ENCODE measurements at places on chromosomes 12 and 14.

DNA sequence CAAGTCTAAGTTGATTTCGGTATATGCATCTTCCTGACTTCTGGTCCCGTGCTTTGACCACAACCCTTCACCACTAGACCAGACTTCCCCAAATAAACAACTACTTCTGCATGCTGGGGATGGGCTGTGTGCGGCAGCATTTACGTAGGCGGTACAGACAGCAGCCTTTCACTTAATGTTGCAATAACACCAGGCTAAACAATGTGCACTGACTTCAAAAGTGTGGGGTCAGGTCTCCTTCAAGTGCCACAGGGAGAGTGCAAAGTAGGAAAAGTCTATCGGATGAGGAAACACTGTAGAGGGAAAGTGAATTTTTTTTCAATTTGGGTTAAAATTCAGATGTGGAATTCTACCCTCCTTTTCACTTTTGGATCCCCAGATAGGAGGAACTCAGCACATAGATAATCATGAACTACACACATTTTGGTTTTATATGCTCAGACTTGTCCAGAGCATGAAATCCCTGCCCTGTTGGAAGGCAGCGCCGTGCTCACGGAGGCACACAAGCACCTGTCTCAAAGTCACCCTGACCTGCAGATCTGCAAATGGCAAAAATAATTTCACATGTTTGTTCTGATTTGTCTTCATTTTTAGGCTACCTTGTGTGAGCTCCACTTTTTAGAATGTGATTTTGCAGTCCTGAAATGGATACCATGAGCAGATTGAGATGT is 3.6 kb upstream of the FOS start:
- DNase-seq = peak; percentile 46

GRCh38 chr14:105069871-105070759 is 4.9 kb upstream of the GPR132 start:
- peak; percentile 82 for DNase-seq

GRCh38 chr12:123109319-123109772 is 41.5 kb downstream of the PITPNM2 start:
- no peak for DNase-seq

DNA sequence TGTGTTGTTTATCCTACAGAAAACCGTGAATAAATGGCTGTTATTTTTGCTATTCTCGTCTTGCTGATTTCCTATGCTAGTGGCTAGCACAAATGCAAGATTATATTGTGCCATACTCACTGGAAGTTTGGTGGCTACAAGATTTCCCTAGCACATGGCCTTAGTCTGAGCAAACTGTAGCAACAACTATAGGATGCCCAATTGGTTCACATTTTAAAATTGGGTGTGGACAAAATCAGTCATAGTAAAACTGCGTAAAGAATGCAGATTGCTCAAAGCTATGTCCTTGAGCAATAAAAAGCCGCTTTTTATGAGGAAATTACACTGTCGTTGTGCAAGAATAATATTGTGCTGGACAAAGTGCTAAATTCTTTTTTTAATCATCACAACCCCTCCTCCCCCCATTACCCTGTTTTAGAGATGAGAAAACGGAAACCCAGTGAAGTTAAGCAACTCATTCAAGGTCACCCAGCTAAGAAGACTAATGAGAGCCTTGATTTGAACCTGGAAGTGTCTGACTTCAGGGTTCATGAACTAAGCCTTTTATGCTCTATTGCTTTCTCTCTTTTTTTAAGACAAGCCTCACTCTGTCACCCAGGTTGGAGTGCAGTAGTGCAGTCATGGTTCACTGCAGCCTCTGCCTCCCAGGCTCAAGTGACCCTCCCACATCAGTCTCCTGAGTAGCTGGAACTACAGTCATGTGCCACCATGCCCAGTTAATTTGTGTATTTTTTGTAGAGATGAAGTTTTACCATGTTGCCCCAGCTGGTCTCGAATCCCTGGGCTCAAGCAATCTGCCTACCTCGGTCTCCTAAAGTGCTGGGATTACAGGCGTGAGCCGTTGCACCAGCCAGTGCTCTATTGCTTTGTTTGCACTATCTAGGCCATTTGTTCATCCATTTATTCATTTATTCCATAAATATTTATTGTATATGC is 73.6 kb downstream of the SRGAP1 start:
- DNase-seq = no peak

- DNase-seq = no peak
Observed at GRCh38 chr12:56103823-56104108, 593 bp upstream of the PA2G4 start.

DNA sequence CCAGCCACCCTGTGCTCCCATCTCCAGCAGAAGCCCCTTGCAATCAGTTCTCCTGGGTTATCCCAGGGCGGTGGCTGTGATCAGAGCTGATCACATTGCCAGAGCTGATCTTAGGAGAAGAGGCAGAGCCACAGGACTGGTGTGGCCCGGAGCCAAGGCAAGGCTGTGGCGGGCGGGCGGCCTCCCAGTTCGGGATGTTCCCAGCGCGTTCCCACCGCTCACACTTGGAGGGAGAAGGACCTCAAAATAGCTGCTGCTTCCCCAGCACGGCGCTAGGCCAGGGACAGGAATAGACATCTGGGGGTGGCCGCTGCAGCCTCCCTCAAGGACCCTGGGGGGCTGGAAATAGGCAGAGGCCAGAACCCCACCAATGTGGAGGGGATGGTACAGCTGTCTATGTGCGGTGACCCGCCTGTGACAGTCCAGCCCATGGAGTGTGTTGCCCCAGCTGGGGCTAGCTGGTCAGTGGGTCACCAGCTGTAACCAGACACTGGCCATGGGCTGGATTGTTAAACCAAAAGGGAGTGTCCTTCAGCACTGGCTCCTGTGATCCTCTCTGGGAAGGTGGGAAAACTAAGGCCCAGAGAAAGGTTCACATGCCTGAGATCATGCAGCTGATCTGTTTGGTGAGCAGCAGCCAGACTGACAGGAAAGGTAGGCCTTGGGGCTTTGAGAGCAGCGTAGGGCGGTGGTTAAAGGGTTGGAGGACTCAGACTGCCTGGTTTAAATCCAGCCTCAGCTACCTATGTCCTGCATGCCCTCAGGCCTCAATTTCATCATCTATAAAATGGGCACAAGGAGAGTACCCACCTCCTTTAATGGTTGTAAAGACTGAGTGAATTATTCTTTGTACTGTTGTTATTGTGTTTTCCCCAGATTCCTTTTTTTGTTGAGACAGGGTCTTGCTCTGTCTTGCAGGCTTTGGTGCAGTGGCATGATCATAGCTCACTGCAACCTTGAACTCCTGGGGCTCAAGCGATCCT is 8.0 kb upstream of the POP5 start:
- DNase-seq = no peak

- no peak for DNase-seq
Observed at GRCh38 chr14:71713451-71713850, 218.8 kb upstream of the RGS6 start.

GRCh38 chr14:88552876-88553275 is 1.9 kb downstream of the PTPN21 start:
- DNase-seq = no peak

DNA sequence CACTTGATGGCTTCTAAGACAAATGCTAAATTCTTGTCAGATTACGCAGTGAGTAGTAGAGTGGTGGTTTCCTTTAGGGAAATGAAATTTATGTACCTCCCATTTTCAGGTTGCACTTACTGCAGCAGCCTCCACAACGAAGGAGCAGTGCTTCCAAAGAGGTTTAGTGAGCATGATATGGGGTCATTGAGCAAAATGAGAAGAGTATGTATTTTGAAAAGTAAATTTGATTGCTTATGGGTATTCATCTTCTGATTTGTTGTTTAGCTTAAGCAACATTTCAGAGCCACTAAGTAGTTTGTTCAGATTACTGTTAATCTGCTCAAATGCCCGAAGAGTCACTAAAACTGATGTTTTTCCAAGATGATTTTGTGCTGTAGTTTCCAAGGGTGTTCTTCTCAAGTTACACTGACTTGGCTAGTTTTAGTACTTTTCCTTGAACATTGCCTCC is 493.6 kb downstream of the PCNX1 start:
- DNase-seq = no peak

DNA sequence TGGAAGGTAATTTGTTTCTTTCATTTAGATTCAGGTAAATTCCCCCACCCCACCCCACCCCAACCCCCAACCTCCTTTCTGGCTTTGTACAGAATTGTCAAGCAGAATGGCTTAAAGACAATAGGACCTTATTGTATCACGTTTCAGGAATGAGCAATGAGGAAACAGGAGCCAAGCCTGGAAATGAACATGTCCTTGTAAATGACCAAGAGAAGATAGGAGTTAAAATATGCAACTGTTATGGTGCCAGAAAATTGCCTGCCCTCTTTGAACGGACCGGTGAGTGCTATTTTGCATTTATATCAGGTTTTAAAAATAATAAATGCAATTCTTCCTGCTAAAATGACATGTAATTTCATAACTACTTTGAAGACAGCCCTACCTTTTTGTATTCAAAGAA is 141.6 kb upstream of the PELI2 start:
- no peak for DNase-seq

DNA sequence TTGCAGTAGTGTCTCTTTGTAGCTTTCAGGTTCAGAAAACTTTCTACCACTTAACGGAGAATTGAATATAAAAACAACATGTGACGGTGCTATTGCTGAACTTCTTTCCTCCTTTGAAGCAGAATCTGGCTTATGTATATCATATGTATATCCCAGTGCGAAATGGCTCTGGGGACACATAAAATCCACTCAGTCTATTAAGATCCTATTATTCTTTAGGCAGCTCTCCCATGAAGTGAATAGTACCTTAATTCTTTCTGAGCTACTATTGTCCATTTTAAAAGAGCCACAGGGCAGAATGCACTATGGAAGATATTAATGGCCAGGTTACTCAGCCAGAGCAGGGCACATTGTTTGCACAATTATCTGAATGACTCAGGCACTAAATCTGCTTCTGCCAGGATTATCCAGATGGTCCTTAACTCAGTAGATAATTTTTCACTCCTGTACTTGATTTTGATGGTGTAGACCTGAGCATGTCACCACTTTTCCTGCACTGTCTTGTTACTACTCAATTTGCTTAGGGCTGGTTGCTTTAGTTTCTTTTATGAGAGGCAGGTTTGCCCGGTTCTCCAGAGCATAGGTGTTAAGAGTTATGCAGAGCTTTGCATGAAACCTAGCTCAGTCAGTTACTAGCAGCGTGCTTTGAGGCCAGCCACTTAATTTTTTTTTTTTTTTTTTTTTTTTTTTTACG is 5.5 kb downstream of the CNTN1 start:
- DNase-seq = no peak

DNA sequence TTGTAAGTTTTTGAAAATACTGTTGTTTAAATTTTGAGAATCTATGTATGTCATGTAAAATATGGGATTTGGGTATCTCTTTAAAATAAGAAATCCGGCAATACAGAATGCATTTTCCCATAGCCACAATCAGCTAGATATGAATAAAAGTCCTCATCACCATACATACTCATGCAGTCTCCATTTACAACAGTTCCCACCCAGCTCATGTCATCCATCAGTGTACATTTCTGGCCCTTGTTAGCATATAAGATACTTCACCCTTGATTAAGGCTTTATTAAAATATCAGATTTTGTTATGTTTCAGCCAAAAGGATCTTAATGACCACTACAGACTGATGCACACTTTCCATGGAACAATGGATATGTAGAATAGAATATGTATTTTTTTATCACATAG is 218.0 kb downstream of the DPY19L2 start:
- DNase-seq = no peak

- no peak for DNase-seq
Observed at GRCh38 chr14:56125772-56126636, 7.8 kb downstream of the PELI2 start.

- no peak for DNase-seq
Observed at GRCh38 chr12:74488134-74488533, 49.5 kb upstream of the ATXN7L3B start.

GRCh38 chr12:93134175-93134890 is 205.2 kb upstream of the EEA1 start:
- no peak for DNase-seq

DNA sequence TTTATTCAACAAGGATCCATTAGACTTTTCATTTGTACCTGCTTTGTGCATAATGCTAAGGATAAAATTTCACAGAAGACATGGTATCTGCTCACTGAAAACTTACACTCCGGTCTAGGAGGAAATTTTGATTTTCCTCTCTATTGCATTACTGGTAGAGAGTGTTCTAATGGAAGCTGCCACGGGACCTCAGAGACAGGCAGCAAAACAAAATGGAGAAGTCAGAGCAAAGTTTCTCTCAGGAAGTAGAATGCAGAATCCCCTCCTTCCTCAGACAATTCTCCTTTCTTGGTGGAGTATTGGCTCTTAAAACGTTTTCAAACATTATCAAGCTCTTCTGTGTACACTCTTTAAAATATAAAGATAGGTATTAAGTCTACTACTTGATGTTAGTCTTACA is 12.3 kb downstream of the CLEC2B start:
- no peak for DNase-seq

- no peak for DNase-seq
Observed at GRCh38 chr14:71230897-71231296, 323.6 kb downstream of the PCNX1 start.

DNA sequence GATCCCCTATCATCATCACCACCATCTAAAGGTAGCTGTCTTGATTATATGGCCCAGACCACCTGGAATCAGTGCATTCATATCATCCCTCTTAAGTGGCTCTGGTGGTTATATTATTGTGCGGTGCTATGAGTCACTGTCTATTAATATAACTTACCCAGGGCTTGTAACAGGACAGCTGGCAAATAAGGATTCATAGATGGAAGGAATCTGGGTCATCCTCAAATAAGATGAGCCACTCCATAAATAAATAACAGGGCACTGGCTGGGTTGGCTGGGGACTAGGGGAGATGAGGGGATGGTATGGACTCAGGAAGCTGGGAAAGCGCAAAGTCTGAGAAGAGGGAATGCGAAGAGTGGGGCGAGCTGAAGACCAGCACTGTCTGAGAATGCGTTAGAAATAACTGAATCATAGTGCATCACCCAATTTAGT is 216.1 kb downstream of the NUAK1 start:
- no peak for DNase-seq

DNA sequence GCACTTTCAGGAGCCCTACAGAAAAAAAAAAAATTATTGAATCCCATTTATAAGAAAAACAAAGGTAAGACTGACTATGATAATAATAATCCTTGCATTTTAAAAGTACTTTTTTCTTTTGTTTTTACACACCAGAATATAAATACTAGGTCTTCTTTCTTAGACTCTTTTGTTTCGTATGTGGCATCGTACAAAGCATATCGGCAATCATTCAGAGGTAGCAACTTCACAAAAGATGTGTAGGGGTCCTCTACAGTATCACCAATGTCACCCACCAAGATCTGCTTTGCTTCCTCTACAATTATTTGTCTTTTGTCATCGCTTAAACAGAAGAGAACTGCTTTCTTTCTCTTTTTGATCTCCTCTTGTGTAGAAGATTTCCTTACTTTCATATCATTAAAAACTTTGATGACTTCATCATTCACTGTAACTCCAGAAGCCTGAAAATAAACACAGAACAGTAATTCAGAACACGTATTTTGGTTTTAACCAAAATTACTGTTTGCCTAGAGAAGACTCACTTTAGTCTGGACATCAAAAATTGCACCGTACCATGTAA is 1.2 kb downstream of the CFL2 start:
- no peak for DNase-seq

GRCh38 chr14:100434911-100435438 is 111.8 kb downstream of the SLC25A47 start:
- DNase-seq = no peak

GRCh38 chr14:91170504-91171121 is 56.7 kb downstream of the DGLUCY start:
- DNase-seq = no peak

Data from activated CD4-positive, alpha-beta memory T cell treated with anti-CD3 and anti-CD28 coated beads for 36 hours (primary cell).